Frontal cortex (tissue), 4 donors: ENCODE measurements at places on chromosomes 16 and 17. TPM values are rescaled to one million over a fixed set of nuclear protein-coding genes. Genes with fewer than 3 reads are reported as not detected.

- DNase-seq, result no peak
Observed at GRCh38 chr16:77949445-77949844, 72.9 kb upstream of the CLEC3A start.

The KRTAP9-4 gene
- total RNA-seq, result not detected

DNA sequence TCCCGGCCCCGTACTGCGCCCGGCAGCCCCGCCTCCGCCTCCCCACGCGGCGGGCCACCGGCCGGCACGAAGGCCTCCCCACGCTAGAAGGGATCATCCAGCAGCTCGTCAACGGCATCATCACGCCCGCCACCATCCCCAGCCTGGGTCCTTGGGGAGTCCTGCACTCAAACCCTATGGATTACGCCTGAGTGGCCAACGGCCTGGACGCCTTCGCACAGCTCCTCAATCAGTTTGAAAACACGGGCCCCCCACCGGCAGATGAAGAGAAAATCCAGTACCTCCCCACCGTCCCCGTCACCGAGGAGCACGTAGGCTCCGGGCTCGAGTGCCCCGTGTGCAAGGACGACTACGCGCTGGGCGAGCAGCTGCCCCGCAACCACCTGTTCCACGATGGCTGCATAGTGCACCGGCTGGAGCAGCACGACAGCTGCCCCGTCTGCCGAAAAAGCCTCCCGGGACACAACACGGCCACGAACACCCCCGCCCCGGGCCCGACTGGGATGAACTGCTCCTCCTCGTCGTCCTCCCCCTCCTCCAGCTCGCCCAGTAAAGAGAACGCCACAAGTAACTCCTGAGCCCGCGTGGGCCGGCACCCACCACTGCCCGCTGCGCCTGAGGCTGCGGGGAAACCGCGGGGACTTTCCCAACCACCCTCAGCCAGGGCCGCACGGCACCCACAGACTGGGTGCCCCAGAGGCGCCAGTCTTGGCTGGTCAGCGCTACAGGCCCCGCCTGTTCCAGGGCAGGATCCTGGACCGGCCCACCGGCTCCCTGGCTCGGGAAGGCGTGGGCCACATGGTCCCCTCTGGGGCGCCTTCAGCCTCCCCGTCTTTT is 39.0 kb upstream of the AKAP1 start:
- DNase-seq, result peak; percentile 51

DNA sequence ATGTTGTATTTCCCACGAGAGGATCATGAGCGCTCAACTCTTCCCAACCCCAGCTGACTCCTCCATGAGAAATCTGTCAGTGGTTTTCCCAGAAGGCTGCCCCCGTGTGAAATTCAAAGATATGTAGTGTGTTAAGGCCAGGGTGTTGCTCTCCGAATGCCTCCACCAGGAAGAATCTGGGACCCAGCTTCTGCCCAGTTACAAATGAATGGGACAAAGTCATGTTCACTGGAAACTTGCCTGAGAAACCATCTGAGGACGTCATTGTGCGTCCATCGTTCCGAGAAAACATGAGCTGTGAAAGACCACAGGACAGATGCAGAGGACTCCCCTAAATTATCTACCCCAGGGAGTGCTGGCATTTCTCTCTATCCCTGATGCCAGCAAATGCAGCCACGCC is 86.0 kb downstream of the AIPL1 start:
- no peak for DNase-seq

- no peak for DNase-seq
Observed at GRCh38 chr17:20225162-20226115, 216.3 kb downstream of the SPECC1 start.

DNA sequence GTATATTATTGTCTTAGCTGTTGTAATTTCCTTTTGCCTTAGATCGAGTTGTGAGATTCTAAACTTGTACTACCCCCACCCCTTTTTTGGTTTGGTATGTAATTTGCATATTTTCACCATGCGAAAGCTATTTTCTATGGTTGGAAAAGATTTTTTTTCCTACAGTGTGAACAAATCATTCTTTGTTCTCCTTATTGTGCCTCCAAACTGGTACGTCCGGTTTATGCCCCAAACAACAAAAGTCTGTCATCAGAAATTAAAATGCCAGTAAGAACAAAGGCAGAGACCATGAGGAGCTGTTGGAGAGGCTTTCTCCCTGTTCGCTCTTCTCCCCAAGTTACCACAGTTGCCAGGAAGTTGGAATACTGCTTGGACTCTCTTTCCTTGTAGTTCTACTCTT is 66.1 kb downstream of the BCAS3 start:
- no peak for DNase-seq

DNA sequence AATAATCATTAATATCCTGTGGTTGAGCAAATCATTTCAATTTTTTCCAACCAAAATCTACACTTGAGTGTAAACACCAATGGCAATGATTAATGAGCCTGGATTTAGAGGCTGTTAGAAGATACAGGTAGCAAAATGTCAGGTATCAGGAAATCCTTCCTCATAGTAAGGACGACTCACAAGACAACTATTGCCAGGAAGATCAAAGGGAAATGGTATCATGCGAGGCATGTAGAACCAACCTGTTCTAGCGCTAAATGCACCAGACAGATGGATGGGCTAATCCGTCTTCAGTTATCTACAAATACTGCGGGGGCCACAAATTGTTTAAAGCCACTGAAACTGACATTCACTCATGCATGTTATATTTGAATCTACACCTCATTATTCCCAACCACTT is 28.1 kb downstream of the TOX3 start:
- no peak for DNase-seq

The OR1A1 gene
- total RNA-seq, result not detected

GRCh38 chr16:71473891-71474290 is 11.8 kb upstream of the ZNF23 start:
- DNase-seq, result no peak

DNA sequence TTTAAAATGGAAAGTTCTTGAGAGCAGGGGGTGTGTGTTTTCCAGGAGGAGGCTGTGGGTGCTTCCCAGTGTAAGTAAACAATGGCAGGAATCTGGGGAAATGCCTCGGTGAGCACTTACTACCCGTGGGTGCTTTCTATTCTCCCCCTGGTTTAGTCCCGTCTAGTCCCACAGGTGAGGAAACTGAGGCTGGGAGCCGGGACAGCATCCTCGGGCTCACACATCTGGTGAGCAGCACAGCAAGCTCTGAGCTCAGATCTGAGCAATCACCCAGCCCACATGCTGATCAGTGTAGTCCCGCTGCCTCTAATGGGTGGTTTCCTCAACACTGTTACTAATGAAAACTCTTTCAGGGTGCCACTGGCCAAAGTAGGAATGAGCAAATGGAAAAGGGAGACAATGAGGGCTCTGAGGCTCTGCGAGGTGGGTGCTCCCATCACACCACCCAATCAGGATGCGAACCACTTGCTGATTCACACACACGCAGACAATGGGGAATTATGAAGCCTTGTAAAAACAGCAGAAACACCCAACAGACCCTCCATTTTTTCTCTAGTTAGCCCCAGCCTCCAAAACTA is 202.6 kb downstream of the PARN start:
- no peak for DNase-seq

GRCh38 chr16:19883296-19883965 is 1.2 kb downstream of the GPRC5B start:
- DNase-seq, result peak; percentile 52

GRCh38 chr16:83137326-83137781 is 510.6 kb downstream of the CDH13 start:
- DNase-seq, result no peak

- no peak for DNase-seq
Observed at GRCh38 chr17:9792181-9792840, 919 bp upstream of the DHRS7C start.

DNA sequence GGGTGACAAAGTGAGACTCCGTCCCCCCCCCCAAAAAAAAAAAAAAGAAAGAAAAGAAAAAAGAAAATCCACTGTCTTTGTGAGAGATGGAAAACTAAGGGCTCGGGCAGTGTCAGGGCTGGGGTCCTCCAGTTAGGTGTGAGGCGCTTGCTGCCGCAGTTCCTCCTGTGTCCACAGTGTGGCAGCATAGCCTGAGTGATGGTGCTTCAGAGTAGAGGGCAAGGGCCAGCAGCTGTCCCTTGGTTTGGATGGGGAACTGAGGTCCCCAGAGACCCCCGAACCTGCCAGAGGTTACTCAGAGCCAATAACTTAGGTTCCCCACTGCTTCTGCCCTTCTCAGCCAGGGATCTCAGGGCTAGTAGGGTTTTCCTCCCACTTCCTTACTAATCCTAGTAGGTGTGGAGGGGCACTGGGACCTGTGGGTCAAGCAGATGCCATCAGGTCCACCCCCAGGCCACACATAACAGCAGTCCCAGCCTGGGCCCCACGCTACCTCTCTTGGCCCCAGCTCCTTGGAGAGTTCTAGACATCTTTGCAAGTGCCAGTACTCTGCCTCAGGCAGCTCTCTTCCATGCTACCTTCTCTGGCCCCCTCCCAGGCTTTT is 7.9 kb upstream of the LLGL1 start:
- peak; percentile 84 for DNase-seq

GRCh38 chr16:50702725-50703124 is 9.3 kb downstream of the NOD2 start:
- no peak for DNase-seq

DNA sequence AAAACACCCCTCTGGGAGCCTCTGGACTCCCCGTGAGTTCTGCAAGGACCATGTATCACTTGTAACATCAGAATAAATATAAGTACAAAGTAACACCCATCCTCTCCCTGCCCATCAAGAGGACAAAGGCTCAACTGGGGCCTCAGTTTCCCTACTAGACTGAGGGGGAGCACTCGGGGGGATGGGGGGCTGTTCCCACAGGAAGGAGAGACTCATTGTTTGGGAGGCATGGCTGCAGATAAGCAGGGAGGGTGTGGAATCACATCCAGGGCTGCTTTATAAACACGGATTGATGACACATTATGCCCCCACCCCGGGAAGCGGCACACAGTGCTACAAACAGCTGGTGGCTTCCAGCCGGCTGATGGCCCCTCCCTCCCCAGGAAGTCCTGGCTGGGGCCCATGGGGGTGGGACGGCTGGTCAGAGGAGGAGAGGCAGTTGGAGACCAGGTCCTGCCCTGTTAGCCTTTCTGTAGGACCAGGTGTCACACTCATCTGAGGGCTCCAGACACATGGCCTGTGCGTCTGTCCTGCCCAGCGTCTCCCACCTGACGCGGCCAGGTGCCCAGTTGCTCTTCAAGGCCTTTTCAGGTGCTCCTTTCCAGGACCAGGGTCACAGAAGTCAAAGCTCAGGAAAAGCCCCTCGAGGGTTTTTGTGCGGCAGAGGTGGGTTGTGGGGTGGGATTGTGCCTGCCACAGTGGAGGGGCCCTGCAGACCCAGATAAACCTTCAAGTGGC is 1.3 kb upstream of the MPG start:
- DNase-seq, result peak; percentile 70

The COPS3 gene
- 119 TPM for total RNA-seq

DNA sequence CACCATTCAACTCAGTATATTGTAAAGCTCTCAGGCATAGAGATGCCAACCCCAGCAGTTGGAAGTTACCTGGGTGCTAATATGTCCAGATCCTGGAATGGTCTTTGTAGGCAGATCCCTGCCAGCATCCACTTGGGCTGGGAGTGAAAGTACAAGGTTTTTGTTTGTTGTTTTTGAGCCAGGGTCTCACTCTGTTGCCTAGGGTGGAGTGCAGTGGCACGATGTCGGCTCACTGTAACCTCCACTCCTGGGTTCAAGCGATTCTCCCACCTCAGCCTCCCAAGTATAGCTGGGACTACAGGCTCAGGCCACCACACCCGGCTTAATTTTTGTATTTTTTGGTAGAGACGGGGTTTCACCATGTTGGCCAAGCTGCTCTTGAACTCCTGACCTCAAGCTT is 177.6 kb downstream of the IRF8 start:
- DNase-seq, result no peak

- DNase-seq, result no peak
Observed at GRCh38 chr17:35790841-35791240, 4.6 kb downstream of the MMP28 start.

The TNRC6A gene
- total RNA-seq, result 53.8 TPM

DNA sequence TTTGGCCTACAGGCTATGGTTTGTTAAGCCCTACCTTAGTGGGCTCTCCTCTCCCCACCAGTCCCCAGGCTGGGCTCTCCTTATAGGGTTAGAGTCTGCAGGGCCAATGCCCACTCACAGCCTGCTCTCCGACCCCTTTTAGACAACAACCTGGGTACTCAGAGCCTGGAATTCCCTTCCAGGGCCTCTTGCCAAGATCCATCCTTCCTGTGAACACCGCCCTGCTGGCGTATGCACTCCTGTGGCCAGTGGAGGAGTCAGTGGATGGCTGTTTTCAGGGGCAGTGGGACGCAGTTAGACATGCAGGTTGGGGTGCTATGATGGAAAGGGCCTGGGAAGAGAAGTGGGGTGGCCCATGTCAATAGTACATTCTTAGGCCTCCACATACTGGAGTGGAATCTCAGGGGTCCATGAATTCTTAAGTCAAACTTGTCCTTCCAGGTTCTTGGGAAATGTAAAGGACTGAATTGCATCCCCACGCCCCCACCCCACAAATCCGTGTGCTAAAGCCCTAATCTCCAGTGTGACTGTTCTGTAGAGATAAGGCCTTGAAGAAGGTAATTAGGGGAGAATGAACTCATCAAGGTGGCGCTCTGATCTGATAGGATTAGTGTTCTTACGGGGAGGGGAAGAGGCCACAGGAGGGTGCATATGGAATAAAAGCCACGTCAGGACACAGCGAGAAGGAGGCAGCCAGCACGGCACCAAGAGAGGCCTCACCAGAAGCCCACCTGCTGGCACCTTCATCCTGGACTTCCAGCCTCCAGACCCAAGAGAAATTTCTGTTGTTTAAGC is 81.6 kb upstream of the CACNG5 start:
- DNase-seq, result no peak

DNA sequence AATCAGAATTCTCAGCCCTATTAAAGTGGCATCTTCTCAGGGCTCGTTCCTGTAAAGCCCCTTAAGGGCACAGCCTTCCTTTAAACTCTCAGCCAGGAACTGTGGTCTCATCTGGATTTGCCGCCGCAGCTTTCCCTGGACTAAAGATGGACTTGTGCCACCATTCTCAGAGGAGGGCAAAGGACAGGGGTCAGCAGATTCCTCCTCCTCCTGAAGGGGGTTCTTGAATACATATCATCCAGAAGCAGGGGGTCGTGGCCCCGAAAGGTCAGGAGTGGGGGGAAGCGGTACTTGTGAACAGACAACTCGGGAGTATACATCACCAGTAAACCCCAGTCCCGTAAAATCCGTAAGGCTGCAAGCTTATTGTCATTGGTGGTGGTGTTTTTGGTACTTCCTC is 174.8 kb downstream of the RPTOR start:
- no peak for DNase-seq

DNA sequence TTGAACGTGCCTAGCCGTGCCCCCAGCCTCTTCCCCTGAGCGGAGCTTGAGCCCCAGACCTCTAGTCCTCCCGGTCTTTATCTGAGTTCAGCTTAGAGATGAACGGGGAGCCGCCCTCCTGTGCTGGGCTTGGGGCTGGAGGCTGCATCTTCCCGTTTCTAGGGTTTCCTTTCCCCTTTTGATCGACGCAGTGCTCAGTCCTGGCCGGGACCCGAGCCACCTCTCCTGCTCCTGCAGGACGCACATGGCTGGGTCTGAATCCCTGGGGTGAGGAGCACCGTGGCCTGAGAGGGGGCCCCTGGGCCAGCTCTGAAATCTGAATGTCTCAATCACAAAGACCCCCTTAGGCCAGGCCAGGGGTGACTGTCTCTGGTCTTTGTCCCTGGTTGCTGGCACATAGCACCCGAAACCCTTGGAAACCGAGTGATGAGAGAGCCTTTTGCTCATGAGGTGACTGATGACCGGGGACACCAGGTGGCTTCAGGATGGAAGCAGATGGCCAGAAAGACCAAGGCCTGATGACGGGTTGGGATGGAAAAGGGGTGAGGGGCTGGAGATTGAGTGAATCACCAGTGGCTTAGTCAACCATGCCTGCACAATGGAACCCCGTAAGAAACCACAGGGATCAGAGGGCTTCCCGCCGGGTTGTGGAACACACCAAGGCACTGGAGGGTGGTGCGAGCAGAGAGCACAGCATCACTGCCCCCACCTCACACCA is 724 bp downstream of the GAA start:
- no peak for DNase-seq

The APOH gene
- total RNA-seq, result not detected
